ENCODE measurements at places on chromosomes 6 and 20. TPM values are rescaled to one million over a fixed set of nuclear protein-coding genes. Genes with fewer than 3 reads are reported as not detected.

GRCh38 chr6:84260926-84261325 is 33.5 kb upstream of the CEP162 start:
- H3K4me1 ChIP-seq: no peaks in the 10 kb centered on the region
- no peak for DNase-seq
- no peak overlapping the region for H3K27ac ChIP-seq
- H3K4me3 ChIP-seq: no peak overlapping the region
- no peaks in the 10 kb centered on the region for H3K36me3 ChIP-seq

GNRH2 gene
- total RNA-seq: not detected

- H3K27me3 ChIP-seq: peaks cover 9% of the 10 kb centered on the region
- no peaks in the 10 kb centered on the region for H3K4me1 ChIP-seq
- H3K27ac ChIP-seq: no peak overlapping the region
Measured at GRCh38 chr6:27865850-27866356, 46.3 kb downstream of the OR2B2 start.

DNA sequence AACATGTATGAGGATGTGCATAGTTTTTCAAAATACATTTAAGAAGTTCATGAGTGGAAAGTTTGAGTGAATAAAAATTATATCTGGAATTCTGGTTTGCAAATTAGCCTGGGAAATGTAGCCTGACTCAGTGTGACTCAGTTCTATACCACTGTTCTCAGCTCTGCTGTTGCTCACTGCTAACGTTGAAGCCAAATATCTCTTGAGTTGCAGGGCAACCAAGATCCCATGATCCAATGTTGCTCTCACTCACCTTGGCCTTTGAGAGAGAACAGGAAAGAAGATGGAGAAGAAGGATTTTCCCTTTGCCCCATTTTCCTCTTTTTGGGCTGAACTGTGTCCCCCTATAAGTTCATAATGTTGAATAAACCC is 28.9 kb downstream of the PSMB9 start:
- no peaks in the 10 kb centered on the region for H3K36me3 ChIP-seq
- DNase-seq: no peak
- no peaks in the 10 kb centered on the region for H3K27me3 ChIP-seq
- H3K27ac ChIP-seq: no peak overlapping the region
- no peaks in the 10 kb centered on the region for H3K4me1 ChIP-seq
- no peak overlapping the region for H3K4me3 ChIP-seq

ARFGEF3 gene
- 0.88 TPM for total RNA-seq

DNA sequence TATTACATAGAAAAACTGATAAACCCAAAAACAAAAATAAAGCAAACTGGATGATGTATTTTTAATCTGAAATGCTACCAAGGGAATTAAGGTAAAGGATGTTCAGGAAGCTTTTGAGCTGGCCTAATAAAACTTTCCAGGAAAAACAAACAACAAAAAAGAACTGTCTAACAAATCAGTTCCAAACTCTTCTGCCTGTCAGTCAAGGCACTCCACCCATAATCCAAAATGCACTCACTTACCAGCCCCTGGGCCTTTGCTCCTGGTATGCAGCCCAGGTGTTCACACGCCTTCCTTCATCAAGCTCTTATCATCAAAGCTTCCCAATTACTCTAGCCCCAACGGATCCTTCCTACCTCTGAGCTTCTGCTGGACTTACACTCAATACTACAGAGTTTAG is 3.7 kb downstream of the EXOC2 start:
- no peaks in the 10 kb centered on the region for H3K27me3 ChIP-seq
- no peak overlapping the region for H3K27ac ChIP-seq
- no peaks in the 10 kb centered on the region for H3K4me1 ChIP-seq
- H3K4me3 ChIP-seq: no peak overlapping the region

DNA sequence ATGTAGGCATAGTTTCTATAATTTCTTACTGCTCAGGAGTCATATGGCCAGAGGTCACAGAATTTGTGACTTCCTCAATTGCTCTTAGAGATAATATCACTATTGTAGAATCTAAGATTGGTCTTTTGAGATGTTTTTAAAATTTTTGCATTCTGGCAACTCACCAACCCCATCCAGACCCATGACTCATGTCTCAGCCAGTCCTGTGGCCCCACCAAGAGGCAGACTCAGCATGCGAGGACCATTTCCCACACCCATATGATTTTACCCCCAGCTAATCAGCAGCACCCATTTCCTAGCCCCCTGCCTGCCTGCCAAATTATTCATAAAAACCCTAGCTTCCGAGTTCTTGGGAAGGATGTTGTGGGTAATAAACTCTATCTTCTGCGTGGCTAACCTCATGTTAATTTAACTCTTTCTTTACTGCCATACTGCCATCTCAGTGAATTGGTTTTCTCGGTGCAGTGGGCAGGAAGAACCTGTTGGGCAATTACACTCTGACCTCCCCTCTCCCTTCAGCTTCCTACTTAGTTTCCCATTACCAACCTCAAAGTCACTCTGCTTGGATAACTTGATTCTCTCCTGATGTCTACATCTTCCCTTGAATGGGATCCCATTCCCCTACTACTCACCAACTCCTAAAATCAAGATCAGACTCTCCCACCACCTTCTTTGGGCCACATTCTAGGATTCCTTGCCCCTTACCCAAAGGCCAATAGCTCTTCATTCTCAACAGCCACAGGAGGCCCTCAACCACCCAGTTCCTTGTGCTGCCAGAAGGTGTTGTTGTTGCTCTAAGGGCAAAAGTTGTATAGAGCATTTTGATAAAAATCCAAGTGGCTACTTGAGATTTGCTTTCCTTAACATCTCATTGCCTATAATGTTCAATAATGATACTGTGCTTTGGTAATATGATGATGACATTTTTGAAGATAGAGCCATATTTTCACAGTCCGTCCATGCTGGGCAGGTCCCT is 16.2 kb upstream of the IYD start:
- no peak overlapping the region for H3K27ac ChIP-seq
- H3K27me3 ChIP-seq: no peaks in the 10 kb centered on the region
- H3K4me1 ChIP-seq: no peaks in the 10 kb centered on the region
- H3K36me3 ChIP-seq: no peaks in the 10 kb centered on the region

- H3K4me1 ChIP-seq: no peaks in the 10 kb centered on the region
- H3K27ac ChIP-seq: no peak overlapping the region
- DNase-seq: no peak
- no peaks in the 10 kb centered on the region for H3K36me3 ChIP-seq
Measured at GRCh38 chr20:7723284-7723683, 217.0 kb downstream of the HAO1 start.

GRCh38 chr20:57749869-57750268 is 40.1 kb upstream of the PMEPA1 start:
- DNase-seq: no peak
- H3K27me3 ChIP-seq: no peaks in the 10 kb centered on the region
- peaks cover 22% of the 10 kb centered on the region for H3K4me1 ChIP-seq

GRCh38 chr6:43475516-43475915 is 1.9 kb upstream of the TJAP1 start:
- no peak overlapping the region for H3K27ac ChIP-seq
- H3K36me3 ChIP-seq: no peaks in the 10 kb centered on the region
- DNase-seq: no peak
- H3K4me3 ChIP-seq: no peak overlapping the region

- no peak overlapping the region for H3K4me3 ChIP-seq
- peak overlapping the region; percentile 49 for H3K27ac ChIP-seq
- H3K4me1 ChIP-seq: no peaks in the 10 kb centered on the region
- no peak for DNase-seq
- H3K36me3 ChIP-seq: no peaks in the 10 kb centered on the region
- H3K27me3 ChIP-seq: no peaks in the 10 kb centered on the region
Measured at GRCh38 chr6:159056003-159056402, 11.2 kb upstream of the TAGAP start.

FAXC gene
- 8.7 TPM for total RNA-seq

DNA sequence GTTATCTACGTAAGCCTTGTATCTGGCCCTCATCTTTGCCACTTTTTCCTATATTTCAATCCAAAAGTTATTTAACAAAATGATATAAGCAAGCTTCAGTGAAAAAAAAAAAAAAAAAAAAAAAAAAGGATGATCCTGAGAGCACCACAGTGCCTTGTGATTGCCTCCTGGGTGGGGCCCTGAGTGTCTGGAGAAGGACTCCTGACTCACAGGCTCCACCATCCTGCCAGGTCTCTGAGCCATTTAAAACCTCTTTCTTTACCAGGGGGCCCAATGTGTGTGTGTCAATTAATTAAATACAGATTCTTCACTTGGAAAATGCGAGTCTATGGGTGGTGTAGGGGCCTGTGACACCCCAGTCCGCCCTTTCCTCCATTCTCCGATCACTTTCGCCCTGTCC is 105.2 kb downstream of the SMOC2 start:
- no peaks in the 10 kb centered on the region for H3K36me3 ChIP-seq
- no peak overlapping the region for H3K4me3 ChIP-seq
- no peak for DNase-seq

DNA sequence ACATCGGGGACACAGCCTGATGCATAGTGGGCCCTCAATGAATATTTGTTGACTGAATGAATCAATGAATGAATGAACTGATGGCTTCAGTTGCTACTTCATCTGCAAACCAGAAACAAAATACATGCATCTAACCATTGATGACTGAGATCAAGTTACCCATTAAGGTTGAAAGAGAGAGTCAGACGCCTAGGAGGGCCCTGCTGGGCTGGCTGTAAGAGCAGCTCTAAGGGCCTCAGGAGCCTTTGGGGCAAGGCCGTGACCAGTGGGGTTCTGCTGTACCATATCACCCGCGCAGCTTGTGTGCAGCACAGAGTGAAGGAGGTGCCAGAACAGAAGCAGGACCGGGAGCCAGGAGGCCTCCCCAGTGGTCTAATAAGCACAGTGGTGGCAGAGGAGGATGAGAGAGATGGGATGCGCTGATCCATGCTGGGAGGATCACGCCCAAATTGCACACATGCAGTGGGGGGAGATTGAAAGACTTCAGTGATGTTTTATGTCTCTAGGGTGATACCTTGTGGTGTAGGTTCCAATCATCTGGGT is 96.1 kb upstream of the KCNG1 start:
- no peak for DNase-seq
- H3K27ac ChIP-seq: no peak overlapping the region
- H3K4me3 ChIP-seq: no peak overlapping the region
- no peaks in the 10 kb centered on the region for H3K27me3 ChIP-seq

All from uterus (tissue), 4 donors.